ENCODE measurements at places on chromosomes 12 and 14.

GRCh38 chr14:76772300-76773187 lies 11.3 kb downstream of the VASH1 start:
- DNase-seq = peak; percentile 43

- no peak for DNase-seq
Observed at GRCh38 chr14:98721061-98721460, 550.9 kb downstream of the BCL11B start.

GRCh38 chr14:96151242-96151641 lies 53.4 kb upstream of the BDKRB2 start:
- DNase-seq = no peak

GRCh38 chr14:80017795-80018194 lies 193.5 kb downstream of the DIO2 start:
- DNase-seq = no peak

GRCh38 chr14:103872481-103873113 lies 25.2 kb upstream of the PPP1R13B start:
- DNase-seq = no peak

DNA sequence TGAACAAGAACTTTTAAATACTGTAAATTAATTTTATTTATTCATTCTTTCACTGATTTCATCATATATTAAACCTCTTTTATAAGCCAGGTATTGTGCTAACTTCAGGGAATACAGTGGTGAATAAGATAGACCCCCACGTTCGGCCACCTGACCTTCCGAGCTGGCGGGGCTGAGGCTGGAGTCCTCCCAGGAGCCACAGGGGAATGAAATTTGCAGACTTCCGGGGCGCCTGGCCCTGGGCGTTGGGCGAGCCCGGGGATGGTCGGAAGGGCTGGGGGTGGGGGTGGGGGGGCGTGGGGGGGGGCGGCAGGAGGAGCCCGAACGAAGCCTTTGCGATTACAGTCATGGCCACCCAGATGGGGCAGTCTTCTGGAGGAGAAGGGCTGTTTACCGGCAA lies 383.4 kb downstream of the PAWR start:
- no peak for DNase-seq

DNA sequence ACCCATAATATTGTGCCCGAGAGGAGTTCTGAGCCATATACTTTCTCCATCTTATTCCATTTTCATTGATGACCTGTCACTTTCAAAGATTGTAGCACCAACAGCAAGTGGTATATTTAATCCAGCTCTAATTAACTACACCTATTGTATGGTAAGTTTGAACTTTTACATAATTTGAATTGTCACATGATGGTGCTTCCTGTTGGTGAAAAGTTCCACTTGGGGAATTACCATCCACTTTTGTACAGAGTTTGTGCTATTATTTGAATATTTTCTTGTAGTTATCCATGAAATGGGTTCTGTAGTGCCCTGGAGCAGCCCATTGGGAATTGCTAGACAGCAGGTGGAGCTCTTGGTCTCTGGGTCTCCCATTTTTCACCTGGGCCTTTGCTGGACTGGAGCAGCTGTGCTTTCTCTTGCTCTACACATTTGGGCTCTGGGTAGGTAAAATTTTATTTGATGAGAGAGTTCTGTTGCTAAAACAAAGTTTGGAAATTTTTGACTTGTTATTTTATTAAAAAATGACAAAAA lies 3.0 kb downstream of the SMCO3 start:
- DNase-seq = peak; percentile 24

DNA sequence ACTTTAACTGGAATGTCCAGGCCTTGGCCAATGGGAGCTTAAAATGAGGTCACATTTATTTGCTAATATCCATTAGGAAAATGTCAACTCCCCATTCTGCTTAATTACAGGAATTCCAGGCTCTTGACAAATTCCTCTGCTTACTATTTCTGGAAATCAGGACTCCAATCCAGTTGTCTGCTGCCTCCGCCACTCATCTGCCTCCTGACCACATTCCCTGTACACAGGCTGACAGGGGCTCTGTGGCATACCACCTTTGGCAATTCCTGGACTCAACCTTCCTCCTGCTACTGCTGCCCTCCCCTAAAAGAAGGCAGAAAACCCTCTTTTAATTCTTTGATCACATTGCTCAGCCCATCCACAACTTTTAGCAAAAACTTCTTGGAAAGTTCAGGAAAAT lies 37.9 kb downstream of the KICS2 start:
- DNase-seq = no peak

GRCh38 chr12:124159655-124160054 lies 135.2 kb upstream of the RFLNA start:
- DNase-seq = no peak

DNA sequence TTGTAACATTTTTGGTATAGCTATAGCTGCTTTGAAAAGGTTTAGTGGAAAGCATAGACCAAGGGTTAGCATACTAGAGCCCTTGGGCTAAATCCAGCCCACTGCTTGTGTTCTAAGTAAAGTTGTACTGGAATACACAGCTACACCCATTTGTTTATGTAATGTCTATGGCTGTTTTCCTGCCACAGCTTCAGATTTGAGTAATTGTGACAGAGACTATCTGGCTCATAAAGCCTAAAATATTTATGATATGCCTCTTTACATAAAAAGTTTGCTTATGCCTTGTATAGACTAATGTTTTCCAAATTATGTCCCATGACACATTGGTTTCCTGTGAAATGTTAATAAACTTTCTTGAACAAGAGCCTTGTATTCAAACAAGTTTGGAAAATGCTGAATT lies 234.8 kb upstream of the ATP2B1 start:
- no peak for DNase-seq

DNA sequence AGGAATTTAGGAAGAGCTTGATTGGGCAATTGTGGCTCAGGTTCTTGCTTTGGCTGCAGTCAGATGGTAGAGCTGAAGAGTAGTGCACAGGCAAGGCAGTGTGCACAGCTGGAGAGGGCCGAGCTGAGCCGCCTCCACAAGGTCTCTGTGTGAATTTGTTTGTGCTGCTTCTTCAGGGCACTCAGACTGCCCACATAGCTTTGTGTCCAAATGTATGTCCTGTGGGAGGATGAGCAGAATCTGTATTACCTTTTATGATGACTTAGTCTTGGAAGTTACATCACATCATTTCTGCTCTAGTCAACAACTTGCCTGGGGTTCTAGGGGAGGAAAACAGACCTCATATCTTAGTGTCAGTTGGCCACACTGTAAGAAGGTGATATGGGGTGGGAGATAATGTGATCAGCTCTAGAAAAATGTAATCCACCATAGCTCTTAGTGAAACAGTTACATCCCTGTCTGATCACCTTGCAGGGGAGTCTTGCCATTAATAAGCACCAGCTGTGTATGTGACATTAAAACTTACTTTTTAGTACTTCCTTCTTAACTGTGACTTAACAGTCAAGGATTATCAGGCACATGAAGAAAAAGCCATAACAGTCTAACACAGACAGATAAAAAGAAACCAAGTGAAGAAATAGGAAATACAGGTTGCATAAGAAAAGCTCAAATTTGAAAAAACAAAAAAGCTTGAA lies 53.4 kb downstream of the RCOR1 start:
- DNase-seq = no peak

GRCh38 chr14:88468406-88468805 lies 82.9 kb downstream of the SPATA7 start:
- peak; percentile 69 for DNase-seq

GRCh38 chr14:22814941-22815713 lies at the start of gene SLC7A7:
Gene SLC7A7 (minus strand): TSS chr14:22815435. CDS start chr14:22813398, 2,037 bp downstream.
- no peak for DNase-seq

DNA sequence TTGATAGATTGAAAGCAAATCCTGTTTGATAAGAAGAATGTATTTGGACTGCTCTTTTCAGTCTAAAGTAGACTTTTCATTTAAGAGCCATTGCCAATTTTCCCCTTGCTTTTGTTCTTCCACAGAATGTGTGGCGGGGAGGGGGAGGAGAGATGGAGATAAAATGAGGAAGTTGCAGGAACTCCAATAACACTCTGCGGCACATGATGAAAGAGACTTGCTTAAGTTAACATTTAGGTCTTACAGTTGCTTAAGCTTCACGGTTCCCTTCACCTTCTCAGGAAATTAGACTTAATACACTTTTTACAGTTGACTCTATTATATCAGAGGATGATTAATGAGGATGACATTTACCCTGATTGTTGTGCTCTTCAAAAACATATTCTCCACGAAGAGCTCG lies 537.3 kb downstream of the TMTC2 start:
- no peak for DNase-seq

DNA sequence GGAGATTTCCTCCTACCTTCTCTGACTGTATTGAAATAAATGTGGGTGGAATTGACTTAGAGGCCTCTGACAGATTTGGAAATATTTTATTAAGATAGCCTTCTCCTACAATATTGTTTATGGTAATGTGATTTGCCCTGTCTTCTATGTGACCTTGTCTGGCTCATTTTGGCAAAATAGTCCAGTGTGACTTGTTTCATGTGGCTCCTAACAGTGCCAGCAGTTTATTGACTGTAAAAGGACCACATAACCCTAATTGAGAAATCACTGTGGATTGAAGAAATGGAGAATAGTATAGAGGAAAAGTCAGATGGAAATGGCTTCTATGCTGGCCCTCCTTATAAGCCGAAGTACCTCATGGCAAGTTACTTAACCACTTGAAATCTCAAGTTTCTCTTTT lies 170.9 kb upstream of the PTPRQ start:
- no peak for DNase-seq

DNA sequence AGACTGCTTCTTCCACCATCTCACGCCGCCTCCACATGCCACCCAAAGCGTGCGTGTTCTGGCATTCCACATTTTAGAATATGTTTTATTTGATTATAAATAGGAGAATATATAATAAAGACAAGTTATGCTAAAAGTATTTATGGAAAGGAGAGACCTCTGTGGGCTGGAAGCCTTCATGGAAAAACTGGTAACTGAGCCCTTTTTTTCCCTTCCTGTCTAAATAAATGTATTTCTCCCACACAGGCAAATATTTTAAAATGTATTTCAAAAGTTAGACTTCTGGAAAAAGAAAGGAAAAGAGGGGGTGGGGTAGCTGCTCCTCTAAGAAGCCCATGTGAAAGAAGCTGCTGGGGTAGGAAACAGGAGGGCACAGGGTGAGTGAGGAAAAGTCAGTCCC lies 16.1 kb upstream of the NR4A1 start:
- no peak for DNase-seq

DNA sequence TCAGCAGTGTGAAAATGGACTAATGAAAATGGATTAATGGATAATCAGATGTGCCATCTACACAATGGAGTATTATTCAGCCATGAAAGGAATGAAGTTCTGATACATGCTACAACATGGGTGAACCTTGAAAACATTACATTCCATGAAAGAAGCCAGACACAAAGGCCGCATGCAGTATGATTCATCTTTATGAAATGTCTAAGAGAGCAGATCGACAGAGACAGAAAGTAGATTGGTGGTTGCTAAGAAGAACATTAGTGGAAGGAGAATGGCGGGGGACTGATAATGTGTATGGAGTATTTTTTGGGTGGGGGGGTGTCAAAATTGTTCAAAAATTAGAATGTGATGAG lies 47.3 kb downstream of the PRKAB1 start:
- peak; percentile 37 for DNase-seq

- peak; percentile 73 for DNase-seq
Observed at GRCh38 chr12:123983822-123984485, 10.9 kb downstream of the ZNF664 start.

DNA sequence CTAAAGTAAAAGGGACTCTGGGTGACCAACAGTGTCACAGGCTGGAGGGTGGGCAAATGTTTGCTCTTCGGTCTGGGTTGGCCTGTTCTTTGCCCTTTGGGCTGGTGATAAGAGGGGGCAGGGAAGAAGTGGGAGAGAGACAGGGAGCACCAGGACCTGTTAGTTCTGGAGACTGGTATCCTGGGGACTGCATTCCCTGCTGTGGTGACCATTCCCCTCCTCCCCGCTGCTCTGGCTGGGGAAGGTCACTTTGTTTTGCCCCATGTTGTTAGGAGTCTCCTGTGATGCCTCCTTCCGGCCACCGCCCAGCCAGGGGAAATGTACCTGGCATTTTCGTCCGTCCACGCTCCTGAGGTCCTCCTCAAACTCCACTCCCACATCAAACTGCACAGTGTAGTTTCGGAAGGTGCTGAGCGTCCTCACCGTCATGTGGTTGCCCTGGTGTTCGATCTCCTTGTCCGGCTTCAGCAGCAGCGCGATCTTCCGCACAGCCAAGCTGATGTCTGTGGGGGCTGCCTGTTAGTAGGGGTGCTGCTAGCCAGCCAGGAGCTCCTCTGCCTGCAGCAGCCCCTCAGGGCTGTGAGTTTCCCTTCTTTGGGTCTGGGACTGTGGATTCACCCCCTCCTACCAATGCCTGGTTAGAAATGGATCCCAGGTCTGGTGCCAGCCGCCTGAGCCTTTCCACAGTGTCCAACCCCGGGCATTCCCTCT lies 618 bp downstream of the RBP5 start:
- DNase-seq = no peak

- DNase-seq = peak; percentile 11
Observed at GRCh38 chr12:24113701-24114100, 164.2 kb upstream of the SOX5 start.

GRCh38 chr12:84727961-84728360 lies 184.6 kb downstream of the SLC6A15 start:
- DNase-seq = peak; percentile 10

GRCh38 chr14:85239791-85240190 lies 290.2 kb upstream of the FLRT2 start:
- no peak for DNase-seq

DNA sequence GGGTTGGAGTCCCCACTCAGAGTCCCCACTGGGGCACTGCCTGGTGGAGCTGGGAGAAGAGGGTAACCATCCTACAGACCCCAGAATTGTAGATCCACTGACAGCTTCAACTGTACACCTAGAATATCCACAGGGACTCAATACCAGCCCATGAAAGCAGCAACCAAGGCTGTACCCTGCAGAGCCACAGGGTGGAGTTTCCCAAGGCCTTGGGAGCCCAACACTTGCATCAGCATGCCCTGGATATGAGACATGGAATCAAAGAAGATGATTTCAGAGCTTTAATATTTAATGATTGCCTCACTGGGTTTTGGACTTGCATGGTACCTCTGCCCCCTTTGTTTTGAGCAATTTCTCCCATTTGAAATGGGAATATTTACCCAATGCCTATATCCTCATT lies 80.4 kb downstream of the RASSF9 start:
- DNase-seq = no peak

DNA sequence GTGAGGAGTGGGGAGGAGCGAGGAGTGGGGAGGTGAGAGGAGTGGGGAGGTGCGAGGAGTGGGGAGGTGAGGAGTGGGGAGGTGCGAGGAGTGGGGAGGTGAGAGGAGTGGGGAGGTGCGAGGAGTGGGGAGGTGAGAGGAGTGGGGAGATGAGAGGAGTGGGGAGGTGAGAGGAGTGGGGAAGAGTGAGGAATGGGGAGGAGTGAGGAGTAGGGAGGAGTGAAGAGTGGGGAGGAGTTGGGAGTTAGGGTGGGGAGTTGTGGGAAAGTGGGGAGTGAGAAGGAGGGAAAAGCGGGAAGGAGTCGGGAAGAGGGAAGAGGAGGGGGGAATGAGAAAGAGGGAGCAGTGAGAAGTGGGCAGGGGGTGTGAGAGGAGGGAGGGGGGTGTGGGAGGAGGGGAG lies 86.1 kb downstream of the B4GALNT3 start:
- DNase-seq = no peak

Measured in astrocyte of the spinal cord (primary cell).